Cortex of kidney (tissue), 1 donor: ENCODE measurements at places on chromosomes 16 and 17.

GRCh38 chr16:66391726-66392670 is 25.5 kb downstream of the CDH5 start:
- DNase-seq = no peak

- no peak for DNase-seq
Observed at GRCh38 chr17:77392376-77393273, 251.9 kb downstream of the SEC14L1 start.

DNA sequence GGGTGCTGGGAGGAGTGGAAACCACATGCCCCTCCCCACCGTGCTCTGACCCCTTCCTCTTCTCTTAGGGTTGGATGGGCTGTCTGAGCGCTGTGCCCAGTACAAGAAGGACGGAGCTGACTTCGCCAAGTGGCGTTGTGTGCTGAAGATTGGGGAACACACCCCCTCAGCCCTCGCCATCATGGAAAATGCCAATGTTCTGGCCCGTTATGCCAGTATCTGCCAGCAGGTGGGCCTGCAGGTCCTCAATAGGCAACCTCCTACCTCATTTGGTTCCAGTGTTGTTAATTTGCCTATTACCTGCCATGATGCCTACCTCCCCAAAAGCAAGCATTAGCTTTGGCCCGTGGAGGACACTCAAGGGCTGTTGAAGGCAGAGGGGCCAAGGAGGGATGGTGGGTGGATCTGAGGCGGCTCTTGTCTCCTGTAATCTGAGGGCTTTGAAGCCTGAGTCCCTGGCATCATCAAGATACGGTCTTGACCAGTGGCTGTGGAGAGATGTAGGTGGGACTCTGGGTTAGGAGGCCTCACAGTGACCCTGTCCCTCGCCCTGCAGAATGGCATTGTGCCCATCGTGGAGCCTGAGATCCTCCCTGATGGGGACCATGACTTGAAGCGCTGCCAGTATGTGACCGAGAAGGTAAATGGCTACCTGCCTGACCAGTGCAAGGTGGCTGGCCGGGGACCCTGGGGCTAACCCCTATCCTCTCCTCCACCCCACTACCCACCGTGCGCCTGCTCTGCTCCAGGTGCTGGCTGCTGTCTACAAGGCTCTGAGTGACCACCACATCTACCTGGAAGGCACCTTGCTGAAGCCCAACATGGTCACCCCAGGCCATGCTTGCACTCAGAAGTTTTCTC is 3.4 kb downstream of the ALDOA start:
- no peak for DNase-seq

DNA sequence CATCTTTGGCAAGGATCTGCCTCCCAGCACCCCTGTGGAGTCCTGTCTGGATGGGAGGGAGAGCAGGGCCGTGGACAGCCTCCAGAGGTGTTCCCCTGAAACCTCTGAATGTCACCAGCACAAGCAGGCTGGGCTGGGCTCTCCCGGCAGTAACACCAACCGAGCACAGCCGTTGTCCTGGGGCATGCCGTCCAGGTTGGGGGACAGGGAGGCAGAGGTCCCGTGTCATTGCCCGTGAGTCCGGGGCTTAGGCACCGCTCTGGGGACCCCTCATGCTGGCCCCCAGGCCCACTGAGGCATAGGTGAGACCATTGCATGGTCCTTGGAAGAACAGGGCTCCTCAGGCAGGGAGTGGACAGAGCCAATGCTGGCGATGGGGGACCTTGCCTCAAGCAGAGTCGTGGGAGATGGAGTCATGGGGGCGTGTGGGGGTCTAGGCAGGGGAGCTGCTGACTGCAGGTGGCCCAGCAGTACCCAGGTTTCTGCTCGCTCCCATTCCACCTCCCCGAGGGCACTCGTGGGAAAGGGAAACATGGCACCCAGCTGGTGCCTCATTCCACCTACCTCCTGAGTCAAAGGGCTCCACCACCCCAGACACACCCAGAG is 17.5 kb downstream of the ENDOV start:
- no peak for DNase-seq
